Osteoblast (primary cell): ENCODE measurements at places on chromosomes 13 and 19. TPM values are rescaled to one million over a fixed set of nuclear protein-coding genes. Genes with fewer than 3 reads are reported as not detected.

DNA sequence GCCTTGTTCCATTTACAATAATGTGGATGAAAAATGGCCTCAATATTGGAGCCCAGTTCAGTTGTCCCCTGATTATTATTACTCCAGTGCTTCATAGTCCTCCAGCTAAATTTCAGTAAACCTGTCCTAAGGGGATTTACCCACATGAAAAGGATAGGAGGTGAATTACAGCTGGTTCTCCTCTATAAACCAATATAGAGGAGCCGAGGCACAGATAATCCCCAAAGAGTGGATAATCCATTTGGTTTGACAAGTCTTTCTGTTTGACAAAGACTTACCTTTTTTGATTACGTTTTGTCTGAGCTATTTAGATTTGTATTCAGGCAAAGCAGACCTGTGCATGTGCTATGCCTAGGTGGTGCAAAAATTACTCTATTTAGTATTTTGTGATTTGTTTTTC is 2.7 kb downstream of the CNMD start:
- H3K27ac ChIP-seq = no peak overlapping the region
- H3K36me3 ChIP-seq = no peaks in the 10 kb centered on the region
- peaks cover 3% of the 10 kb centered on the region for H3K4me1 ChIP-seq
- no peak for DNase-seq
- H3K27me3 ChIP-seq = peaks cover 34% of the 10 kb centered on the region
- H3K4me3 ChIP-seq = no peak overlapping the region

DNA sequence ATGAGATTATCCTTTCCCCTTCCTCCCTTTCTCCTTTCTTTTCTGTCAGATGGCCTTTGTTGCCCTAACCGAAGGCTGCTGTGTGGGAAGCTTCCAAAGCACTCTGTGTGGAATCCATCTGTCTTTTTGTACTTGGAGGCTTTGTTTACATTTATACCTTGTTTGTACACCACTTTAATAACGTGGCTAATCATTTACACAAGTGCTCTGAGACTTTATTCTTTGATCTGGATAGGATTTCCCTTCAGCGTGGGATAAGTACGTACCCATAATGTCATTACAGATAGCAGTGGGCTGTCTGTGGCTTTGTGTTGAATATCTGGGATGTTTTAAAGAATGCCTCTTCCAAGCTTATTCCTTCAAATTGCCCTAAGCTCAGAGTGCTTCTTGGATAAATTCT is 684.7 kb upstream of the SLITRK5 start:
- no peak for DNase-seq
- no peak overlapping the region for H3K4me3 ChIP-seq
- H3K27me3 ChIP-seq = no peaks in the 10 kb centered on the region
- no peaks in the 10 kb centered on the region for H3K36me3 ChIP-seq
- H3K4me1 ChIP-seq = no peaks in the 10 kb centered on the region

DNA sequence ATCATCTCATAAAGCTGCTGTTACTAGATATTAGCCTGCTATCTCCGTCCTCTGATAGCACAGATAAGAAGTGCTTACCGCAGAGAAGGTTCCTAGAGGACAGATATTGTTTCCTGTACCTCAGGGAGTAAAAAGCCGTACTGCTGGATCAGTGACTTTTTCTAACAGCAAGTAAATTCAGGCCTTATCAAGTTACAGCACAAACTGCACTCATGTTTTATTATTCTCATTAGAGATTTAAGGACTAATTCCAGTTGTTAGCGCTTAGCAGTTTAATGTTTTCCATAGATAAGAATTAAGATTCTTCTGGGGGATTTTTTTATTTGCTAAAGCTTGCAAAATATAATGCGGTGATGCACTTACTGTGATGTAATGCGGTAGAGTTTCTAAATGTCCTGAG is 119.0 kb upstream of the OBI1 start:
- H3K27me3 ChIP-seq = no peaks in the 10 kb centered on the region
- no peak overlapping the region for H3K27ac ChIP-seq
- H3K4me1 ChIP-seq = no peaks in the 10 kb centered on the region

- H3K27me3 ChIP-seq = no peaks in the 10 kb centered on the region
- no peak overlapping the region for H3K4me3 ChIP-seq
- H3K4me1 ChIP-seq = no peaks in the 10 kb centered on the region
- H3K36me3 ChIP-seq = no peaks in the 10 kb centered on the region
- no peak for DNase-seq
Measured at GRCh38 chr13:102177431-102177830, 224.4 kb downstream of the FGF14 start.

GRCh38 chr19:41321600-41322270 is 11.8 kb downstream of the CCDC97 start:
- peaks cover 37% of the 10 kb centered on the region for H3K36me3 ChIP-seq
- H3K4me3 ChIP-seq = no peak overlapping the region
- H3K4me1 ChIP-seq = peaks cover 54% of the 10 kb centered on the region
- H3K27me3 ChIP-seq = no peaks in the 10 kb centered on the region

DNA sequence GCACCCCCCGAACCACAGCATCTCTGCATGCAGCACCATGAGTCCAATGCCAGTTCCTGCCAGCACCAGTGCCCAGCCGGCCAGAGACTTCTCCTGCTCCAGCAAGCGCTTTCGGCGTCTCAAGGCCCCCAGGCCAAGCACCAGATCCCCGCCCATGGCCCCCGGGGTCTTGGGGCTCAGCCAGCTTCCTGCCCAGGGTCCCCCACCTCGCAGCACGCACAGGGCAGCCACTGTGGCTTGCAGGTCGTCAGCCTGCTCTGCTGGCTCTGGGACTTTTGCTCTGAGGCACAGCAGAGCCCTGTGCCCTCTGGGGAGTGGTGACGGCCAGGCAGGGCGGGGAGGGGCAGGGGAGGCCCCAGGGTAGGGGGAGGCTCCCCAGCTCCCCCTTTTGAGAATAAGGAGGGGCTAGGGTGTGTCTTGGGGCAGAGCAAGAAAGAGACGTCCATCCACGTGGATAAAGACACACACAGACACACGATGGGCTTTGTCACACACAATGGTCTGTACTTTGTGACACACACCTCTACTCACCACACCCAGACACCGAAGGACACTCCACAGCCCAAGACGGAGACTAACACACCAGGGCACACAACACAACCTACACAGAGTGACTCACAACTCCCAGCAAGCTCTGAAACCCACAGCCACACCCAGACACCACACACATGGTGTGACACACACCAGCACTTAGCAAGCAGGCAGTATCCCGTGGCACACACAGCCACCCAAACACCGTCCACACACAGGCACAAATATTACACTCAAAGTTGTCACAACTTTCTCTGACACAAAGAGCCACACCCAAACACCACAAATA is at the start of gene KCNN4:
Gene KCNN4, minus strand, starts transcription at position 268 of the 820 bp plus-strand sequence. Its CDS starts 112 bp downstream, at position 156.
- H3K36me3 ChIP-seq = no peaks in the 10 kb centered on the region
- peak within 1 kb of the TSS; percentile 10 for H3K27ac ChIP-seq
- peak; percentile 93 for DNase-seq
- H3K4me3 ChIP-seq = peak within 1 kb of the TSS; percentile 71

DNA sequence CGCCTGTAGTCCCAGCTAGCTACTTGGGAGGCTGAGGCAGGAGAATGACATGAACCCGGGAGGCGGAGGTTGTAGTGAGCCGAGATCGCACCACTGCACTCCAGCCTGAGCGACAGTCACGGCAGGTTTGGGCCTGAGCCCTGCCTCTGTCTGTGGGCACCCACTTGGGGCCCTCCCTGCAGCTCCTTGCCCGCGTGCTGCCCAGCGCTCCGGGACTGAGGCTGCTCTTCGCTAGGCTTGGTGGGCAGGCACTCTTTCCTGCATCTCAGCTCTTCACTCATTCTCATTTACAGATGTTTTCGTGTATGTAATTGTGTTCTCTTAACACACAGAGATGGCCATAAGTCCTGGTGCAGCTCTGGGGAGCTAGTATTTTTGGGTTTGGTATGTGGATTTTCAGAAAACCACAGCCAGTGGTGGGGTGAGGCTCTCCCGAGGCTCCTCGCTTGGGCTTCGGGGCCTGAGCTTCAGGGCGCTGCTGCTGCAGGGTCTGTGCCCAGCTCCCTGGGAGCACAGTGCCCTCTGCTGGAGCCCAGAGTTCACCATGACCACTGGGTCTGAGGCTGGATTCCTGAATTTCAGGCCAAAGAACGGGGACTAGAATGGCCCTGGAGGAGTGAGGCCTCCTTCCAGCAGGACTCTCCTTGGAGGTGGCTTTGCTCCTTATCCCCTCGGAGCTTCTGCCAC is 15.2 kb downstream of the UPF1 start:
- H3K4me1 ChIP-seq = peaks cover 49% of the 10 kb centered on the region
- H3K27ac ChIP-seq = peak overlapping the region; percentile 90
- peak; percentile 99 for DNase-seq
- H3K4me3 ChIP-seq = no peak overlapping the region
- no peaks in the 10 kb centered on the region for H3K27me3 ChIP-seq

DNA sequence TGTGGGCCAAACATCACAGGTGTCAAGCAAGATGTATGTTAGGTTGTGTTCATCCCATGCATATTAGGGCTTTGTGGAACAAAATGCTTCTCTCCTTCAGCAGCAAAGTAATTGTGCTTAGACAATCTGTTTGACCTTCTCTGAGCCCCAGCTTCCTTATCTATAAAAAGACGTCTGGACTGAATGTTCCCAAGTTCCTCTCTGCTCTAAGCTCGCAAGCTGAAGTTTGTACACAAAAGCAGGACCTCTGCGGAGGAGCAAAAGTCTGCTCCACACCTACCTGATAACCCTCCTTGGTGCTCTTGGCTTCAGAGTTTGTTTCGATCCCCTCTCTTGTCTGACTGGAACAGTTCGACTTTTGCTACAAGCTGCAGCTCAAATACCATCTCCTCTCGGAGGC is 95.7 kb upstream of the UBL3 start:
- no peak overlapping the region for H3K27ac ChIP-seq
- H3K4me3 ChIP-seq = no peak overlapping the region
- no peaks in the 10 kb centered on the region for H3K36me3 ChIP-seq
- no peaks in the 10 kb centered on the region for H3K27me3 ChIP-seq

GRCh38 chr13:77544355-77544754 is 8.8 kb downstream of the SCEL start:
- H3K4me3 ChIP-seq = no peak overlapping the region
- H3K4me1 ChIP-seq = no peaks in the 10 kb centered on the region
- no peak overlapping the region for H3K27ac ChIP-seq
- DNase-seq = peak; percentile 46

DNA sequence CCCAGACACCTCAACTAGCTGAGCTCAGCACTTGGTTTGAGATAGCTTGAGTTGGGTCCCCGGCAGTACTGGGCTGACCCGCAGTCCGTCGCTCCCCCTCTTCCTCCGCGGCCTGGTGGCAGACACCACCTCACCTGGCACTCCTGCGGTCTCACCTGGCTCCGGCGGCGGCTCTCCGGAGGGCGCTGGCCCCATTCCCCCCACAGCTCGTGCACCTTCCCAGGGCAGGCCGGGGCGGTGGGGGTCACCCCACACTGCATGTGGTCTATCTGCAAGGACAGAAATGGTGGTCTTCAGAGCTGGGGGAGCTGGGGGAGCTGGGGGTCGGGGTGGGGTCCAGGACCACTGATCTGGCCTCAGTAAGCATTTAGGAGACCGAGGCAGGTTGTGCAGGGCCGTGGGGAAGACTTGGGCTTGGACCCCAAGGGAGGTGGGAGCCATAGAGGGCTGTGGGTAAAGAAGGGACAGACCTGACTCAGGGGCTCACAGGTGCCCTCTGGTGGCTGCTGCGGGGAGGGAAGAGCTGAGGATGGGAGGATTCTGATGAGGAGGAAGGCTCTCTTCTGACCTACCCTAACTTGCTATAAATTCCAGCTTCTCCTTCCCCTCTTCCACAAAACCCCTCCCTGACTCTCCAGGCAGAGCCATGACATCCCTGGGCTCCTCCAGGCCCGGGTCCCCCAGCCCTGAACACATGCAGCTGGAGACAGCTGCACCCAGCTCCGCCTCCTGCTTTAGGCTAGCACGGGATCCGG is 6.7 kb upstream of the PLIN4 start:
- H3K4me3 ChIP-seq = no peak overlapping the region
- peaks cover under 1% of the 10 kb centered on the region for H3K27me3 ChIP-seq

DNA sequence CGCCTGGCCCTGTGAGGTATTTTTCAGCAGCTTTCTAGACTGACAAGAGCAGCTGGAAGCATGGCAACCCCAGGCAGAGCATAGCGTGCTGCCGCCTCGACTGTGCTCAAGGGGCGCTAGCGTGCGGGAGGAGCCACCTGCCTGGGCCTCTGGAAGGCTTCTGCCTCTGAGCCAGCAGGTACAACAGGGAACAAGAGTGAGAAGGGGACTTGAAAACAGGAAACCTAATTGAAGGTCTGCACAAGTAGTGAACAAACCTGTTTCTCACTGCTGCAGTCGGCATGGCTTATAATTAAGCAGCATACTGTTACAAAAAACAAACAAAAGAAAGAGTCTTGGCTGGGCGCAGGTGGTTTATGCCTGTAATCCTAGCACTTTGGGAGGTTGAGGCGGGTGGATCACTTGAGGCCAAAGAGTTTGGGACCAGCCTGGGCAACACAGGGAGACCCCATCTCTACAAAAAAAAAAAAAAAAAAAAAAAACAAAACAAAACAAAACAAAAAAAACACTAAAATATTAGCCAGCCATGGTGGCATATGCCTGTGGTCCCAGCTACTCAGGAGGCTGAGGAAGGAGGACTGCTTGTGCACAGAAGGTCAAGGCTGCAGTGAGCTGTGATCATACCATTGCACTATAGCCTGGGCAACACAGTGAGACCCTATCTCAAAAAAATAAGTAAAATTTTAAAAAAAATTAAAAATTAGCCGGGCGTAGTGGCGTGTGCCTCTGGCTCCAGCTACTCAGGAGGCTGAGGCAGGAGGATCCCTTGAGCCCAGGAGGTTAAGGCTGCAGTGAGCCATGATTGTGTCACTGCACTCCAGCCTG is 12.6 kb upstream of the GARRE1 start:
- peaks cover 11% of the 10 kb centered on the region for H3K4me1 ChIP-seq
- no peaks in the 10 kb centered on the region for H3K36me3 ChIP-seq
- no peak overlapping the region for H3K4me3 ChIP-seq
- H3K27ac ChIP-seq = no peak overlapping the region
- DNase-seq = no peak

DNA sequence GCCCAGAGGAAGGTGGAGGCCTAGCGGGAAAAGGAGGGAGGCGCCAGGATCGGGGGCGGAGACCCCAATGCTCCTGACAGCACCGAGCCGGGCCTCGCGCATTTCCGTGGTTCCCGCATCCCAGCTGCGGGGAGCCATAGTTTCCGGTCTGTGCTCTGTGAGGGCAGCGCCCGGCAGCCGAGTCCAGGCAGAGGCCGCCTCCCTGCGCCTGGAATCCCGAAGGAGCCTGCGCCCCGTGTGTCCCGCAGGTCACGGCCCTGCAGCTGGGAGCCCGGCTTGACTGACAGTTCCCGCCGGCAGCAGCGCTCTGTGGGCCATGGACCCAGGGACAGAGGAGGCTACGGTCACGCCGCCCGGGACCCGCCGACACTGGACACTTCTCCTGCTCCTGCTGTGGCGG is 74.6 kb upstream of the C13orf46 start:
- peaks cover 15% of the 10 kb centered on the region for H3K4me1 ChIP-seq
- H3K36me3 ChIP-seq = peaks cover 17% of the 10 kb centered on the region
- no peak overlapping the region for H3K4me3 ChIP-seq

GRCh38 chr13:76853921-76854608 is 32.1 kb downstream of the KCTD12 start:
- peak overlapping the region; percentile 71 for H3K27ac ChIP-seq
- H3K4me3 ChIP-seq = no peak overlapping the region
- no peaks in the 10 kb centered on the region for H3K27me3 ChIP-seq
- DNase-seq = no peak
- no peaks in the 10 kb centered on the region for H3K36me3 ChIP-seq

- DNase-seq = no peak
- no peaks in the 10 kb centered on the region for H3K4me1 ChIP-seq
- H3K27me3 ChIP-seq = no peaks in the 10 kb centered on the region
- no peak overlapping the region for H3K27ac ChIP-seq
- no peak overlapping the region for H3K4me3 ChIP-seq
- no peaks in the 10 kb centered on the region for H3K36me3 ChIP-seq
Measured at GRCh38 chr13:56201834-56202233, 938.9 kb upstream of the PRR20A start.

- no peak overlapping the region for H3K4me3 ChIP-seq
- H3K36me3 ChIP-seq = peaks cover 6% of the 10 kb centered on the region
- DNase-seq = no peak
- H3K27me3 ChIP-seq = no peaks in the 10 kb centered on the region
- no peak overlapping the region for H3K27ac ChIP-seq
Measured at GRCh38 chr13:73683746-73684145, 450.5 kb downstream of the KLF12 start.

Gene ZNF497
- 1.2 and 1.4 TPM in 2 replicates for total RNA-seq

Gene NTF4
- not detected in 2 replicates for total RNA-seq
